ENCODE measurements at places on chromosomes 1 and 21. TPM values are rescaled to one million over a fixed set of nuclear protein-coding genes. Genes with fewer than 3 reads are reported as not detected.

Gene OR6N2
- total RNA-seq = not detected

Gene PGLYRP4
- total RNA-seq = not detected

- peak; percentile 12 for DNase-seq
Measured at GRCh38 chr1:227318853-227319607, 738 bp upstream of the CDC42BPA start.

- DNase-seq = no peak
Measured at GRCh38 chr1:180950321-180950720, 37.6 kb downstream of the KIAA1614 start.

- no peak for DNase-seq
Measured at GRCh38 chr1:101308935-101309333, 72.1 kb downstream of the S1PR1 start.

Gene TCP10L
- 0.45 TPM for total RNA-seq
